Activated CD8-positive, alpha-beta memory T cell treated with anti-CD3 and anti-CD28 coated beads for 1 hour (primary cell): ENCODE measurements at places on chromosomes 5 and 9.

DNA sequence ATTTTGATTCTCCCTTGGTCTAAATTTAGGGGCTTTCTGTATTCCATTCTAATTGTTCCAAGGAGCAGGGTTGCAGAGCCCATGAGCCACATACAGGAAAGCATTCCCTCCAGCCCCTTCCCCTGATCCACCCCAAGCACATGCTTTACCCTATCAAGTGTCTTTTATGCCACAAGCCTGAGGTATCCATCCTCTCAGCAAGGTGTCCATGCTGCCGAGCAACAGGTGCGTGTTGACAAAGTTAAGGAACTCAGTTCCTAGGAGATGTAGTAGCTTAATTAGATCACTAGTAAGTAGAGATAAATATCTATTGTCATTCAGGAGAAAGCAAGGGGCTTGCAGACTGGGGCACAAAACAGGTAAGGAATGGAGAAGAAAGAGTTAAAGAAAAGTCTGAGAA is 57.8 kb downstream of the FEM1C start:
- no peak for DNase-seq

DNA sequence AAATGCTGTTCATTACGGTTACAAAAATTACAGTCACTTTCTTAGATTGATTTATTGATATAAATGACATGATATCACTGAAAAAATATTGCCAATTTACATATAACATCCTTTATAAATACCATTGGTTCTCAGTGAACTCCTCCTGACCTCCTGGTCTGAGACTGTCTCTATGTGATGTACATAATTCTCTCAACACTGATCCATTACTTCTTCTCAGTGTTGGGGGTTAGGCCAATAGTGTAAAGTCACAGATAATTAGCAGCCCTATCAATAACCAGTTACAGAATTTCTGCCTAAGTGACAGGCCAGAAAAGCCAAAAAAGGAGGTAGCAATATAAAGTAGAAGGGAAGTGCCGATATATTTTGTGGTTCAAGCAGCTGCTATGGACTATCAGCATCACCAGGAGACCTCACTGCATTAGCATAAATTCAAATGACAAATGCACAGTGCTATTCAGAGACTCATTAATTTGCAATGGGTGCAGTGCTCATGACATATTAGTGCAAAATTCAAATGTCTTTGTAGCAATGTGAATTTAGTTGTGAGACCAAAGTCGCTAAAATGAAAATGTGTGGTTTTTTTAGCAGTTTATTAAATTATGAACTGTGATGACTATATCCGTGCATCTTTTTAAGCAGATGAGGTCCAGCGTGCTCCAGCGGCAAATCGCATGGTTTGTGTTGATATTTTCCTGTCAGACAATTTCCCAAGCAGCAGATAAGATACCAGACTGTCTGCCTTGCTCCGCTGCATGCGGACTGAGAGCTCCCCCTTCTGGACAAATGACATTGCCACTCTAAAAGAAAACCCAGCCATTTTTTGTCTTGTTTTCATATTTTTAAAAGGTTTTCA is 144.6 kb downstream of the CETN3 start:
- DNase-seq = no peak

GRCh38 chr5:143314659-143315058 is 88.8 kb downstream of the NR3C1 start:
- no peak for DNase-seq

GRCh38 chr5:60382716-60383115 is 317.2 kb downstream of the DEPDC1B start:
- no peak for DNase-seq

DNA sequence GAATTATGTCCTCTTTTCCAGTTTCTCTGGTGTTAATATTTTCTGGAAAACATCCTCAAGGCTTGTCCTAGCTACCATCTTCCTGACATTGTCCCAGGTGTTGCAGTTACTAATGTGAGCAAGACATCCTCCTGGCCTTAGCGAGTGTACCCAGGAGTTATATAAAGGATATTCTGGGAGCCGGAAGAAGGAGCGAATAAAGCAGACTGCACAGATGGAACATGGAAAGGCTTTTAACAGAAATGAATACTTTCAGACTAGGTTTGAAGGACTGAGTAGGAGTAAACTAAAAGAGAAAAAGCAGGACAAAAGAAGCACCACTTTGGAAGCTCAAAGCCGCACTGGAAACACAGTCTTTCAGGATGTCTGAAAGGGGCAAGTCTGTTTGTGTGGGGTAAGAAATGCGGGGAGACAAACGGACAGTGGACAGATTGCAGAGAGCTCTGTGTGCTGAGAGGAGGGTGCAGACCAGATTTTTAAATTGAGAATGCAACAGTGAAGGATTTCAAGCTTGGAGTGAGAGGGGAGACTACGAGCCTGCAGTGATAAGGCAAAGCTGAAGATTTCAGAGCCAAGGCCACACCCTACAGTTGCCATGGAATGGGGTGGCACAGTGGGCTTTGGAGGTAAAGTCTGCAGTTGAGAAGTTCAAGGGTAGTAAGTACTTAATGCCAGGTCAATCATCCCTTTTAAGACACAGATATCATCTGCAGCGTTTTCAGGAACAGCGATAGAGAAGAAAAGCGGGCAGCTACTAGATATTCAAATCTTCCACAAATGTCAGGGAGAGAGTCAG is 94.1 kb upstream of the TAF11L2 start:
- no peak for DNase-seq

- DNase-seq = no peak
Observed at GRCh38 chr9:133824802-133825186, 86.6 kb upstream of the SARDH start.

GRCh38 chr9:74117731-74118130 is 379.4 kb upstream of the RORB start:
- no peak for DNase-seq

- DNase-seq = no peak
Observed at GRCh38 chr5:107948377-107948776, 277.6 kb upstream of the EFNA5 start.

DNA sequence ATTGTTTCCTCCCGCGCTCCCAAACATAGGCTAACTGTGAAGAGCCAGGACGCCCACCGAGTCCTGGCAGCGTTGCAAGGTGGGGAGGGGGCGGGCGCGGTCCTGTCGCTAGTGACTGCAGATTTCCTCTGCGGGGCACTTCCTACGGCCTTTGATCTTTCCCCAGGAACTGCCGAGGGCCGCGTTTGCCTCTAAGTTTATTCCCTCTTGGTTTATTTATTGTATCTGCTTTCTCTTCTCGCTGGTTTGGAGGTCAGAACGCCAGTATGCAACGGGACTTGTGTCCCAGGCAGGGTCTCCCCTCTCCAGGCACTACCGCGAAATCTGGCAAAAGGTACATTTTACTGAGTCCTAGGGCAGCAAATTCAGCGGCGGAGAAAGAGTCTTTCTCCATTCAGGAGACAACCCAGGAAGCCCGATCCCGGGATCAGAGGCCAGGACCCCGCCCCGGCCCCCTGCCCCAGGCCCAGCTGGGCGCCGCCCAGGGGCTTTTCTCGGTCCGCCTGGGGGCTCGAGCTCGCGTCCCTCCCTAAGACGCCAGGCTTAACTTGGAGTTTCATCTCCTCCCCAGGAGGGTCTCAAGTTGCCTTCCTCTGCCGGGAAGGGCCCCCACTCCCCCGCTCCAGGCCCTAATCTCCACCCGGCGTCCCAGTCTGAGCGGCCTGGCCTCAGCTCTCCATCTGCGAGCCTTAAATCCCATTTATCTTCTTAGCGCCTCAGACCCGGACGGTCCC is 884 bp upstream of the EGFLAM start:
- no peak for DNase-seq

GRCh38 chr5:63233911-63234310 is 655.3 kb downstream of the LRRC70 start:
- no peak for DNase-seq

GRCh38 chr9:121619545-121620324 is 31.7 kb upstream of the DAB2IP start:
- DNase-seq = no peak
